ENCODE measurements at places on chromosomes 4 and X. TPM values are rescaled to one million over a fixed set of nuclear protein-coding genes. Genes with fewer than 3 reads are reported as not detected.

Gene PPEF1
- 0.60 TPM for total RNA-seq

Gene TMPRSS11E
- not detected for total RNA-seq

Gene SSX7
- not detected for total RNA-seq

Gene GUCY1B1
- 0.60 TPM for total RNA-seq

Gene TMEM47
- total RNA-seq: not detected

Gene CCSER1
- total RNA-seq: not detected

Gene SHROOM2
- total RNA-seq: not detected

Gene CCNB3
- total RNA-seq: 0.79 TPM

Gene GASK1B
- not detected for total RNA-seq

Gene GNL3L
- total RNA-seq: 47.6 TPM

Gene ASB12
- total RNA-seq: 0.17 TPM

Gene CRMP1
- not detected for total RNA-seq

Gene MAGEA4
- not detected for total RNA-seq

Gene ARMCX6
- total RNA-seq: 31.6 TPM

Gene GAB1
- 0.12 TPM for total RNA-seq

Gene CYLC1
- not detected for total RNA-seq

Gene DCAF12L1
- total RNA-seq: not detected

Gene SSX1
- total RNA-seq: not detected

Gene USP17L22
- not detected for total RNA-seq

Gene ADH7
- not detected for total RNA-seq

Gene DIPK2B
- total RNA-seq: not detected

Gene GAGE12J
- not detected for total RNA-seq

Gene AKAP14
- not detected for total RNA-seq

Gene CXXC4
- not detected for total RNA-seq

Gene BLOC1S4
- total RNA-seq: 11.0 TPM

Gene TMPRSS11A
- total RNA-seq: not detected

Gene OPN1LW
- not detected for total RNA-seq

Gene MAGEB1
- total RNA-seq: not detected

Gene NAP1L2
- total RNA-seq: 2.5 TPM

Gene CRLF2
- 2.7 TPM for total RNA-seq

Gene AR
- total RNA-seq: not detected

Gene TLR3
- total RNA-seq: not detected

Gene BEND2
- total RNA-seq: not detected

Measured in activated naive CD4-positive, alpha-beta T cell treated with anti-CD3 and anti-CD28 coated beads for 36 hours (primary cell).